Hematopoietic multipotent progenitor cell treated with erythropoietin and hydrocortisone succinate and interleukin-3 and kit ligand, for 4 days (in vitro differentiated cells): ENCODE measurements at places on chromosomes 3 and 15.
A peak's percentile ranks its signal among the peaks of the same experiment; 100 is the strongest.

- DNase-seq: peak; percentile 78
Observed at GRCh38 chr15:40594429-40594836, 384 bp downstream of the KNL1 start.

DNA sequence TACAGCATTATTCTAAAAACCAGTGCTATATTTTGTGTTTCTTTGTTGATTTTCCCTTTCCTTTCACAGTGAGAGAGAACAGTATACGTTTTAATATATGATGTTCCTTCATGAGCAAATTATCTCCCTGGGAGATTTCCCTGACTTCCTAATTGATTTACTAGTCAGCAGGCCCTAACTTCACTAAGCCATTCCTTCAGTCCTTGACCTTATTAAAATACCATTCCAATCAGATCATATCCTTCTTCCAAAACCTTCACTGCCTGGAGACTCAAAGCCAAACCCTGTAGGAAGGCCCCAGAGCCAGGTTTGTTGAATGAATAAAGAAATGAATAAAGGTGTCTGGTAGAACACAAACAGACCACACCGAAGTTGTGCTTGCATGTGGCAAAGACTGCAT, 43.8 kb upstream of the ARHGEF3 start:
- no peak for DNase-seq

DNA sequence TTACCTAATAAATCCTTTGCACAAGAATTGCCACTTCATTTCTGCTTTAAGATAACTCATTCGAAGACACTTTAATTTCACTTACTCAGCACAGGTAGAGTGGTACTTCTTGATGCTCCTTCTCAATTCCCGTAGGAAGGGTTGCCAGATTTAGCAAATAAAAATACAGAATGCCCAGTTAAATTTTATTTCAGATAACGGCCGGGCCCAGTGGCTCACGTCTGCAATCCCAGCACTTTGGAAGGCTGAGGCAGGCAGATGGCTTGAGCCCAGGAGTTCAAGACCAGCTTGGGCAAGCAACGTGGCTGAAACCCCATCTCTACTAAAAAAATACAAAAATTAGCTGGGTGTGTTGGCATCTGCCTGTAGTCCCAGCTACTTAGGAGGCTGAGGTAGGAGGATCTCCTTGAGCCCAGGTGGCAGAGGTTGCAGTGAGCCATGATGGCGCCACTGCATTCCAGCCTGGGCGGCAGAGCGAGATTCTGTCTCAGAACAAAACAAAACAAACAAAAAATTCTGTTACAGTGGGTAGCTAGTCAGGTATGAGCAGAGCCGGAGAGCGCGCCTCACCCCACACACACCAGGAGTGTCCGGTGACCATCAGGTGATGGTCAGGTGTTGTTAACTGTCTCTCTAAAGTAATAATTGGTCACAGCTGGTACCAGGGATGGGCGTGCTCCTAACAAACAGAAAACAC, 92.8 kb downstream of the DNAH12 start:
- DNase-seq: no peak

DNA sequence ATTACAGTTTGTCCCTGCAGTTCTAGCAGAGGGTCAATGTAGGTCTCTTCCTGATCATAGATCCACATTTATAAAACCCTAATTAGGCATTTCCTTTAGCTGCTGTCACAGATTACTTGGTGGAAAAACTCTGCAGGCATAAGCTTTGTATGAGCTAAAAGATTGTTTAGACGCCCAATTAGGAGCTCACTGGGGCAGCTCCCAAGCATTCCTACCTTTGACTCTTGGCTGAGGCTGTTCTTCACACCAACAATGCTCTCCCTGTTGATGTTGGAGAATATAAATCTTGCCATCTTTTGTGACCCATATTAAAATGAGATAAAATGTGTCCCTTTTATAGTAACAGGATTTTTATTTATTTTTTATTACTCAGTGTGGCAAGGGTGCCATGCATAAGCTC, 148.3 kb upstream of the TRIM42 start:
- no peak for DNase-seq
